GM04504 (cell line): ENCODE measurements at places on chromosomes 6 and 20.

GRCh38 chr20:17761604-17762003 lies 61.8 kb downstream of the BANF2 start:
- no peak for DNase-seq

- DNase-seq, result no peak
These were observed 91.0 kb downstream of the PKHD1 start for GRCh38 chr6:51996296-51996947.

GRCh38 chr6:127300411-127300810 lies 33.7 kb downstream of the RNF146 start:
- peak; percentile 70 for DNase-seq

- no peak for DNase-seq
These were observed 655.2 kb upstream of the ARID1B start for GRCh38 chr6:156121973-156122372.

DNA sequence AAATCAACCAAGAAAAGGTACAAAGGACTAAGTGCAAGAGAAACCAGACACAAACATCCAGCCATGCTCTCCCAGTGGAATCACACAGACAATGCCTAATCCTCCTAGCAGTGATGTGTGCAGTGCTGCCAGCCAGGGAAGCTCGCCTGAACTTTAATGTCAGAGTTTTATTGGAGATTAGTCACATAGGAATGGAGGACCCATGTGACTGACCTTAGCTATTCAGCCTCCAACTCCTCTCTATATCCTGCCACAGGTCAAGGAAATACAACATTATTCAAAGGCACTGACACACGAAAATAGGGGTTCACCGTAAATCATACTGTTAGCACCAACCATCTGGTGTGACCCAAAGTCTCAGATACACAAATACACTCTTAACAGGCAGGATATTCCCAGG lies 684.6 kb downstream of the DOK5 start:
- no peak for DNase-seq

GRCh38 chr20:33999025-33999649 lies 5.4 kb downstream of the RALY start:
- no peak for DNase-seq

DNA sequence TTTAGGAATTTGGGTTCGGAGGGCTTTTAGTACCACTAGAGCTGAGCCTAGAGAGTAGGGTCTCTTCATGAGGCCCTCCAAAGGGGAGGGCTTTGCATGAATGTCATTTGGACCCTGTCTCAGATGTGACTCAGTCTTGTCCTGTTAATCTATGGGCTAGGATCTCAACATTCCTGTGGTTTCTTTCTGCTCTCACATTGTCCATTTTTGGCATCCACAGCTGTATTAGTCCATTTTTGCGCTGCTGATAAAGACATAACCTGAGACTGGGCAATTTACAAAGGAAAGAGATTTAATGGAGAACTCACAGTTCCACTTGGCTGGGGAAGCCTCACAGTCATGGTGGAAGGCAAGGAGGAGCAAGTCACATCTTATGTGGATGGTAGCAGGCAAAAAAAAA lies 61.0 kb downstream of the CRYBG1 start:
- no peak for DNase-seq

DNA sequence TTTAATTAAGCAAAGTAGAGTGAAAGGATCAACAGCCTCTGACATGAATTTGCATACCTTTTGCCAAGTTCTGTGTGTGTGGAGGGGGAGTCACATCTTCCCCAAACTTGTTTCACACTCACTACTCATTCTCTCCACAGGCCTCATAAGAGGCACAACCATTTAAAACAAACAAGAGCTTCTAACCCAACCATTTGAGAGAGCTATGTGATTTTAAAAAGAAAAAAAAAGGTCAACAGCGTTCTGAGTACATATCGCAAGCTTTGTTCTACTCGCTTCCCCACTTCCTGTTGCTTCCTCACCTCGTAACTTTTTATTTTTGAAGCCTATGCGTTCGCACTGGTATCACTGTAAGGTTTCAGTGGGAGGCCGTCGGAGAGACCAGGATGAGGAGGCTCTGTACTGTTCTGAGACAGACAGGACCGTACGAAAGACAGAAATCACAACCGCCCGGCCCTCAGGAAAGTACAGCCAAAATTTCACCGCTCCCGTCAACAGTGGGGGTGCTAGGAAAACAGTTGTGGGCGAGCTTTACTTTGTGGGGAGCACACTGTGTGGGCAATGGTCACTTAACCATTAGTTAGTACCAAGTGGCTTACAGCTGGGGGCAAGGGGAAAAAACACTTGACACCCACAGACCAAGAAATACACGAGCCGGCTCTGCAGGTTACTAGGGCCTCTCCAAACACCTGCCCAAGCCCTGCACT lies 61.3 kb downstream of the TRERF1 start:
- DNase-seq, result no peak

DNA sequence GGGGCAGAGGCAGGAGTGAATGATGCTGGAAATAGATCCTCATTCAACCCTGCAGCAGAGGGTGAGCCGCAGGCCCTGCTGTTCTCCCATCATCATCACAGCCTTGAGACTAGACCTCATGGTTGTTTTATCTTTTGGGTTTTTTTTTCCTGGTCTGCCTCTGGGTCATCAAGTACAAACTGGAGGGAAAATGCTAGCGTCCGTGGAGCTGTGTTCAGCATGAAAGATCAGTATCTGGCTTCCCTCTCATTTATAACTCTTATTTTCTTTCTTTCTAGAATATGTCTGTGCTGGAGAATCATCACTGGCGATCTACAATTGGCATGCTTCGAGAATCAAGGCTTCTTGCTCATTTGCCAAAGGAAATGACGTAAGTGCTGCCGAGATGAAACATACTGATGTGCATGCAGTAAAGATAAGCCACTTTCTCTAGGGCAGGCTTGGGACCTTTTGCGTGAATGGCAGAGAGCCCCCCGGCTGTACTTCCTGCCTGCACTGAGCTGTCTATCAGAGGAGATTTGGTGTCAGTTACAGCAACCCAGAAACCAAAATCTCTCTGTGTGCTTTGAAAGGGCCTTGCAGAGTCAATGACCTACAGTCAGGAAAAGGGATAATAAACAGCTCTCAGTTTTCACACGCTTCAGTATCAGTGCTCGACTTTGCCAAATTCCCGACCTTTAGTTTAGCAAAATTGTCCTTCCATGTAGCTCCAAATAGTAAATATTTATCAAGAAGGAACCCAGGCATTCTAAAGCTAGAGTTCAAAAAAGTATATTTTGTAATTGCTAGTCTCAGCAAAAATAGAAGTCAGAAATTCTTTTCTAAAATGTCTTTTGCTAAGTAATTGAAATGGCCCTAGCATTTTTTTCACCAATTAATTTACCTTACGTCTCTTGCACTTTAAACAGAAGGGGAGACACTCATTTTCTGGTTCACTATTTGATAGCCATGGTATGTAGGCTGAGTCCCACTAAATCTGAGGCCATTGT lies 76.3 kb downstream of the MTFR2 start:
- DNase-seq, result no peak

DNA sequence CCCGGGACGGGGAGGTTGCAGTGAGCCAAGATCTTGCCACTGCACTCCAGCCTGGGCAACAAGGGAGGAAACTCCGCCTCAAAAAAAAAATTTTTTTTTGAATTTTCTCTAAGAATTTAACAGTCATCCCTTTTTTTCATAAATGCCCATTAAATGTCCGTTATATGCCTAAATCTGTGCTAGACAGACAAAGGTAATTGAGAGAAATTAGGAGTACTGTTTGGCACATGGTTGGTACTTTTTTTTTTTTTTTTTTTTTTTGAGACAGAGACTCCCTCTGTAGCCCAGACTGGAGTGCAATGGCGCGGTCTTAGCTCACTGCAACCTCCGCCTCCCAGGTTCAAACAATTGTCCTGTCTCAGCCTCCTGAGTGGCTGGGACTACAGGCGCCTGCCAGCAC lies 1.7 kb downstream of the PCMT1 start:
- no peak for DNase-seq

- no peak for DNase-seq
These were observed 80.1 kb downstream of the ASCC3 start for GRCh38 chr6:100801036-100801435.

DNA sequence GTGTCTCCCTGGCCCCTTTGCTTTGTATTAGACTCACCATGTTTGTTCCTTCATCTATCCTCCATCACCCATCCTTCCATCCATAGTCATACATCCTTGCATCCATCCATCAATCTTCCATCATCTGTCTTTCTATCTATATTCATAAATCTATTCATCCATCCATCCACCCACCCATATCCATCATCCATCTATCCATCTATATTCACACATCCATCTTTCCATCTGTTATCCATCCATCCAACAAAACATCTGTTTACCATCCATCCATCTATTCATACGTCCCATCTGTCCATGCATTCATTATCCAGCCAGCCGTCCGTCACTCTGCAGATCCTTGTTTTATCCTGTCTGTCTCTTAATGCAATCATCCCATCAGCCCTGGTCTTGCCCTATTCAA lies 10.6 kb downstream of the DDR1 start:
- no peak for DNase-seq

- DNase-seq, result peak; percentile 88
These were observed at the start of gene SRXN1 for GRCh38 chr20:653110-653589. Gene SRXN1 (minus strand): TSS chr20:653200. CDS start chr20:653185, 15 bp downstream.

- no peak for DNase-seq
These were observed 97.8 kb downstream of the NOL4L start for GRCh38 chr20:32487381-32487780.

DNA sequence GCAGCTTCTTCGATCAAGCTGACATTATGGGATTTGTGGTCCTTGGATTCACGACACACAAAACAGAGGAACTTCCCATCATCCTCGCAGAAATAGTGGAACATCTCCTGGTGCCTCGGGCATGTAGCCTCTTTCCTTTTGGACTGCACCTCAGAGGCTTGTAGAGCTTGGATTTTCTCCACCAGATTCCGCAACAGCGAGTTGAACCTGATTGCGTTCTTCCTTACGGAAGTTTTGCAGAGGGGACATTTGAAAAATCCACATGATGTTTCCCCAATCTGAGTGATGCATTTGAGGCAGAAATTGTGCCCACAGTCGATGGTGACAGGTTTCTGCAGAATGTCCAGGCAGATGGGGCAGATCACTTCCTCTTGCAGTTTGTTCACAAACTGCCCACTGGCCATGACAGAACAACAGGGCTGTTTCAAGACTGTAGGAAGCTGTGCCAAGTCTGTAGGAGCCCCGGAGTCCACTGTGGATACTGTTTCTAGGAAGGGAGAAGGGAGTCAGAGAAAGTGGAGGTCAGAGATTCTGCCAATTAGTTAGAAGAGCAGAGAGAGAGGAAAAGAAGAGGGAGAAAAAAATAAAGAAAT lies 392 bp downstream of the TRIM31 start:
- DNase-seq, result no peak

DNA sequence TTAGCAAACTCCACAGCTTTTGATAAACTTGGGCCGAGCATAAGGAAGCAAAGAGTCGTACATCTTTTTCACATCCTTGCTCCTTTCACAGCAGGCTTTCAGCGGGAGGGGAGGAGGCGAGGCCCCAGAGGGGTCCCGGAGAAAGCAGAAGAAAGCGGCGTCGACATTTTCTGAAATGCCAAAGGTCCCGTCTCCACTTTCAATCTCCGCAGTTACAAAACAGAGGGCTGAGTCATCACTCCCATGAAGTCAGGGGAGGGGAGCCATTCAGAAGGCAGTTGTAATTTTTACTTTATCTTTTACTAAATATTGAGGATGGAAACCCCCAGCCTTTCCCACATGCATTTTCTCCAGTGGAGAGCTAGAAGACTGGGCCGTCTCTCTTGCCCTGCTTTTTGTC lies 174.2 kb upstream of the THBS2 start:
- no peak for DNase-seq

GRCh38 chr6:102841060-102841459 lies 1447.6 kb downstream of the GRIK2 start:
- no peak for DNase-seq

GRCh38 chr20:37821696-37822095 lies 81.2 kb upstream of the VSTM2L start:
- DNase-seq, result peak; percentile 23

- no peak for DNase-seq
These were observed 12.9 kb upstream of the OCSTAMP start for GRCh38 chr20:46563170-46563859.

- DNase-seq, result no peak
These were observed 14.2 kb upstream of the FRK start for GRCh38 chr6:116074732-116075390.

DNA sequence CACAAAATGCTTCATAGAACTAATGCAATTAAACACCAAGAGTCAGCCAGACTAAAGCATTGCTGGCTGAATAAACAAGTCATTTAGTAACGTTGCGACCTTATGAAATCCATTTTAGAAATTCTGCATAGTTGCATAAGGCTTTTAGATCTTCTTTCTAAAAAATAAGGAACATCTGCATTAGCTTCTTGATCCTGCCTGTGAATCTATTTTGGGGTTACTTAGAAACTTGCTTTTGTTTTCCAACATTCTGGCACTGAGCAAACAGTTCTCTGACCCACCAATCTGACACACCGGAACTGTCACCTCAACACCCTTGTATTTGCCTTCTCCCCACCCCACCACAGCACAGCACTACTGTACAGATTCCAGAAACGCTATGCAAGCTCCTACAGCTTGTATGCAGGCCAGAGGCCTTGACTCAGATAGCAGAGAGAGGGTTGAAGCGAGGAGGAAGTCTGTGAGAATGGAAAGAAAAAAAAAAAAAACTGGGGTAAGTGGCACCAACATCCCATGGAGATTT lies 55.0 kb downstream of the KIF13A start:
- peak; percentile 90 for DNase-seq

- DNase-seq, result no peak
These were observed 205.0 kb upstream of the PREP start for GRCh38 chr6:105607636-105608621.

DNA sequence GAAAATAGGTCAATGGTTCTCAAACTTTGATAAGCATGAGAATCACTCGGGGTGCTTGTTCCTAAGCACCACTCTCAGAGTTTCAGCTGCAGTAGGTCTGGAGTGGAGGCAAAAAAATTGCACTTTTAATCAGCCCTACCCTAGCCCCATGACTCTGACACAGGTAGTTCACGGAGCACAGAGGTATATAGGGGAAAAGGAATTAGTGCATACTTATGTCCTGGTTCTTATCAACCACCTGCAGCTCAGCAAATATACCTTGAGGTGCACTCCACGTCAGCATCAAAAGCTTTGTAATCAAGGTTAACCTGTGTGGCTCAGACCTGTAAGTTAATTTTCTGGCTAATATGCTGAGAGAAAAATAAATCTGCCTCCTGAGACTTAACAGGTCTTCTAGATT lies 138.8 kb upstream of the HMGN3 start:
- no peak for DNase-seq

DNA sequence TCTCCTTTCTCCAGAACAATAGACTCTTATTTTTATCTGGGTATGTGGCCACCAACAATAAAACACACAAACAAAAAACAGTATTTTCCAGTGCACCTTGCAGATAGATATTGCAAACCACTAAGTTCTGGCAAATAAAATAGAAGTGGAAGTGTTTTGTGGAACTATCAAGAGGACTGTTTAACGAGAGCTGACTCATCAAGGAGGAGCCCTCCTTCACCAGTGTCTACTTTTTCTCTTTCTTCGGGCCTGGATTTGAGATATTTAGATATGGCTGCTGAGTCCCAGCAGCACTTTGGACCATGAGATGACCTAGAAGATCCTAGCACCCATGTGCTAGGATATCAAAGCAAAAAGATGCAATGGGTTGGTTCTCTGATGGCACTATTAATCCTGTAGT lies 154.7 kb downstream of the AIG1 start:
- no peak for DNase-seq
